ENCODE measurements at places on chromosomes 16 and 17.

DNA sequence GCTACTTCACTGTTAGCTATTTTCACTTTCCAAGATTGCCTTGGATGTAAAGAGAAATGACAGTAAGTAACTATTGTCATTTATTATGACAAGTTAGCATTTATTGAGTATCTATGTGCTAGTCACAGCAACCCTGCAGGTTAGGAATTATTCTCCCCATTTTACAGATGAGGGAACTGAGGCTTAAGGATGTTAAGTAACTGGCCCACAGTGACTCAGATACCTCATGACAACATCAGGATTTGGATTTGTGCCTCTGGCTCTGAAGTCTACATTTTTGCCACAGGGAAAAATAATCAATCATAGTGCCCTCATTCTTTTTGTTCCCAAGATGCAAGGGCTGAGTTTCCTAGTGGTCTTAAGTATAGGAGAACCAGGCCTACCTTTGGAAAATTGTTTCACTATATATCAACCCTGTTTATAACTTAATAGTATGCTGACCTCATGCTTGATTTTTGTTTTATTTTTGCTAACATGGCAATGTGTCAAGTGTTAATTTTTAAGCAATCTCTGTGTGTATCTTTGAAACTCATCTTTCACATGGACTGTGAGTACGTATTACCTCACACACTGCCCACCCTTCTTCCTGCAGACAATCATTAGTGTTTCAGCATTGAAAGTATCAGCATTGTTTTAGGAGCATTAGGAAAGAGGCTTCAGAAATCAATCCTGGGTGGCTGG is 105.0 kb downstream of the TANGO6 start:
- no peak for DNase-seq

- DNase-seq, result no peak
Measured at GRCh38 chr16:85579191-85579590, 33.9 kb upstream of the GSE1 start.

DNA sequence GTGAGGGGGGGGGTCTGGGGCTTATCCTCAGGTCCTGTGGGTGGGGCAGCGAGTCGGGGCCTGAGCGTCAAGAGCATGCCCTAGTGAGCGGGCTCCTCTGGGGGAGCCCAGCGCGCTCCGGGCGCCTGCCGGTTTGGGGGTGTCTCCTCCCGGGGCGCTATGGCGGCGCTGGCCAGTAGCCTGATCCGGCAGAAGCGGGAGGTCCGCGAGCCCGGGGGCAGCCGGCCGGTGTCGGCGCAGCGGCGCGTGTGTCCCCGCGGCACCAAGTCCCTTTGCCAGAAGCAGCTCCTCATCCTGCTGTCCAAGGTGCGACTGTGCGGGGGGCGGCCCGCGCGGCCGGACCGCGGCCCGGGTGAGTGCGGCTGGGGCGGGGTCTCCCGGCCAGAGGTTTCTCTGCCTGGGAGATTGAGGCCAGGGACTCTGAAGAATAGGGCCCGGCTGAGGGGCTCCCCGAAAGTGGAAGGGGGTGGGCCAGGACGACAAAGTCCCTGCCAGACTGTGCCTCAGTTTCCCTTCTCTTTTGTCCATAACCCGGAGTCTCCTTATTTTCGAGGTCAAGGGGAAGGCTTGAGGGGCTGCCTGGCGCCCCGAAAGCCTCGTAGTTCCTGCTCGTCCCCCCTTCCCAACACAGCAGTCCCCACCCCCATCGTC is at the start of gene FGF11:
Gene FGF11 (plus strand): TSS at position 51 of the 651 bp plus-strand sequence. CDS start 109 bp downstream, at position 160.
- no peak for DNase-seq

DNA sequence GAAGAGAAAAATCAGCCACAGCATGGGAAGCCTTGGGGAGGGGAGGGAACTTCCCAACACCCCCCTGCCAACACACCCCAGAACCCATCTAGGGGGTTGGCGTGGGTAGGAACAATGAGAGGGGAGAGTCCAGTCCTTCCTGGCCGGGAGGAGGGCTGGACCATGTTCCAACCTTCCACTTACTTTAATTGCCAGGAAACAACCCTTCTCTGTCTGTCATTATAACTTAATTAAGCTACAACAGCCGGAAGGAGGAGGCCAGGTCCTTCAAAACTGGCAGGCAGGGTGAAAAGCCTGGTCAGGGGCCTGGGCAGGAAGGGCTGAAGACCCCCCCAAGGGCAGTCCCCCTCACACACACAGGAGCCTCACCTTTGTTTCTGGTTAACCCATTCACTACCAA is 447.0 kb downstream of the SOX9 start:
- no peak for DNase-seq

DNA sequence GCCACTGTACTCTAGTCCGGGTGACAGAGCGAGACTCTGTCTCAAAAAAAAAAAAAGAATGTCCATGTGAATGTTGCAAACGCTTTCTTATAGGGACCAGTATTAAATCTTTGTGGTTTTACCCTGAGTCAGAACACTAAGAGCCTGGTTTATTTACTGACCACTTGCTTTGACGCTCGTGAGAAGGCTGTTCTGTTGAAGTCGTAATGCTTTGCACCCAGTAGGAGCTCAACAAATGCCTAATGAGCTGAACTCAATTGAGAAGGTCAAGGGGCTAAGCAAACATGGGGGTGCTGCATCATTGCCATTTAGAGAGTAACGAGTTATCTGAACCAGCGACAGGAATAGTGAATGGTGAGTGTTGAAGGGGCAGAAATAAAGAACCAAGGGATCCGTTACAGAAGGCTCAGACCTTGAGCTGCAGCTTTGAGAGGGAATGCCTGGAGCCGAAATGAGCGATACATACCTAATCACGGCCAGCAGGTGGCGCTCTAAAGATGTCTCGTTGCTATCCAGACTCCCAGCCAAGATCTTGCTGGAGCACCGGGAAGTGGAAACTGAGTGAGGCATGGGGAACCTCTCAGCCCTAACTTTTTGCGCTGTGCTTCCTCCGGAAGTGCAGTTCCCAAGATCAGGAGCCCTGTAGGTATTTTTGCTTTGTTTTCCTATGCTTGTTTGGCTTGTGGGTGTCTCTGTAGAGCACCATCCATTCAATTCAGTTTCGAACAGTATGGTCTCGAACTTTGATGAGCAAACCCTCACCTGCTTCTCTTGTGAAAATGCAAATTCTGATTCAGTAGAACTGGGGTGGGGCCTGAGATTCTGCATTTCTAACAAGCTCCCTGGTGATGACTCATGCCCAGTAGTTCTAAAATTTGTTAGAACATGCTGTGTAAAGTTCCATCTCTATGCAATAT is 12.6 kb upstream of the RNF222 start:
- DNase-seq, result peak; percentile 78

DNA sequence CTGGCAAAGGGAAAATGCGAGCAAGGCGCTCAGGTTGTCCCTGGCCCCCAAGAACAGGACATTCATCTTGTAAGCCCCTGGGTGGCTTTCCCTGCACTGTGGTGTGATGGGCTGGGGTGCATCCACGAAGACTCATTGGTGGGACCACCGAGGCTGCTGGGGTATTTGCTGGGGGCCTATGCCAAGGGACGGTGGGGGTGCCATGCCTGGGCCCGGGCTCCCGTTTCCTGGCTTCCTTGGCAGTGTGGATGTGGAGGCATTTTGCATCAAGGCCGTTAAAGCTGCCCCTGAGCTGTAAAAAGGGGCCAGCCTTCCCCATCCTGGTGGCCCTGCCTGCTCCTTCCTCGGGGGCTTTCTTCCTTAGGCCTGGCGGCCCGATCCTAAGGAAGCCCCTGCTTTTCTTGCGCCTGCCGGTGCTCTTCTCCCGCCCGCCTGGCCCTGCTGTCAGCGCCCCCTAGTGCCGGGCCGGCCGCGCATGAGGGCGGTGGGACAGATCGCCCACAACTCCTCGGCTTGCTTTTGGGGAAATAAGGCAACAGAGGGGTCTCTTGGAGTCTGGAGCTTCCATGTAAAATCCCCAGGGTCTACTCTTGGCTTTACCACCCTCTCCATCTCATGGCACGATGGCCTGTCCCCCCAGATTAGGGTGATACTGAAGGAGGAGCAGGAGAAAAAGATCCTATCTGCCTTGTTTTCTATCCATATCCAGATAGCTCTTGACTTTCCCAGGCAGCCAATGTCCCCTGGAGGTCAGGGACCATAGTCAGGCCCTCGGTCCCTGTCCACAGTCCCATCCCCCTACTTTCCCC is 9.8 kb upstream of the TBX2 start:
- peak; percentile 82 for DNase-seq

DNA sequence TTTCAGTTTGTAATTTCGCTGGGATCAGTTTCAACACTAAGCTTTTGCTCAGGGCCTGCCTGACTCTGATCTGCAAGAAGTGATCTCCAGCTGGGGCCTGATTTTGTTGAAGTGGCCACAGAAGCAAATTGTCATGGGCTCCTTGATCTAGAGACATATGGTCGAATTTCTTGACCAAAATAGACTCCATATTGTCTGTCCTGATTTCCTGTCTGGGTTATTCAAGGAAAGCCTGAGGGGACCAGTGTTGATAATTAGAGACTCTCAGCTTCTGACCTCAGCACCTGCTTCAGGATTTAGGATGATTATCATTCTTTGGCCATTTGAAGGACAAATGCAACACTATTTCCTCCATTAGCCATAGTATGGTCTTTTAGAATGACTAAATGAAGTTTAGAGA is 48.9 kb upstream of the MSI2 start:
- DNase-seq, result no peak

- peak; percentile 78 for DNase-seq
Measured at GRCh38 chr17:12789481-12790248, at the start of gene ARHGAP44. Gene ARHGAP44 (plus strand): TSS chr17:12789498. CDS start chr17:12789839, 341 bp downstream.

- no peak for DNase-seq
Measured at GRCh38 chr17:53176629-53177028, 646.1 kb upstream of the KIF2B start.

- peak; percentile 67 for DNase-seq
Measured at GRCh38 chr16:58026139-58026704, 668 bp downstream of the MMP15 start.

DNA sequence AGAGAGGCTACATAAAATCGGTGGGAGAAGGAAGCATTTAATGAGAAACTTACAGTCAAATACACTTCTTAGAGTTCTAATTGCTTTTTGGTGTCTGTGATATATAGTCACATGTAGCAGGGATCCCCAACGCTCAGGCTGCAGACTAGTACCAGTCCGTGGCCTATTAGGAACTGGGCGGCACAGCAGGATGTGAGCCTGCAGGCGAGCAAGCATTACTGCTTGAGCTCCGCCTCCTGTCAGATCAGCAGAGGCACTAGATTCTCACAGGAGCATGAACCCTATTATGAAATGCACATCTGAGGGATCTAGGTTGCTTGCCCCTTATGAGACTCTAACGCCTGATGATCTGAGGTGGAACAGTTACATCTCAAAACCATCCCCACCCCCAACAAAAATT is 158.5 kb downstream of the TANC2 start:
- DNase-seq, result no peak

DNA sequence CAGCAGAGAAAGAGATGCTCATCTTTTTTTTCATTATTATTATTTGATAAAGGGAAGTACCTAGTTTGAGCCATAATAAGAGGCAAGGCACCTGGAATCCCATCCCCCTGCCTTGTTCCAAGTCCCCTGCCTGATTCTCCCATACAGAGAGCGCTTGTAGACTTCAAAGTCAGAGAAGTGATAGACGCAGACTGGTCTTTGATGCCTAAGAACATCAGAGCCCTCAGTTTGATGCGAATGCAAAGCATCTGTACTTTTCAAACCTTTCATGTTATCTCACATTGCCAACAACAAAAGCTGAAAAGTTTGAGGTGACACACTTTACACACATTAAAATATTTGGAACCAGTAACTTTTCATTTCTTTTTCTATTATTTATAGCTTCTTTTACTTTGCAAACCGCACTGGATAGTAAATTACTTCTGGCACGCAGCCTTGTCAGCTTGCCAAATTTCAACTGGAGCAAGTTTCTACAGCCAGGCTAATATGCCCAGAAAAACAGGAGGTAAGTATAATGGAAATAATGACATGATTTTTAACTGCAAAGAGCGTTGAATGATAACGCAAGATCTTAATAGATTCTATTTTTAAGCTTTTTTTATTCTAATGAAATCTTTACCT is 5.9 kb upstream of the UTP6 start:
- no peak for DNase-seq

GRCh38 chr16:84044118-84044488 is 1.5 kb upstream of the SLC38A8 start:
- DNase-seq, result peak; percentile 40

DNA sequence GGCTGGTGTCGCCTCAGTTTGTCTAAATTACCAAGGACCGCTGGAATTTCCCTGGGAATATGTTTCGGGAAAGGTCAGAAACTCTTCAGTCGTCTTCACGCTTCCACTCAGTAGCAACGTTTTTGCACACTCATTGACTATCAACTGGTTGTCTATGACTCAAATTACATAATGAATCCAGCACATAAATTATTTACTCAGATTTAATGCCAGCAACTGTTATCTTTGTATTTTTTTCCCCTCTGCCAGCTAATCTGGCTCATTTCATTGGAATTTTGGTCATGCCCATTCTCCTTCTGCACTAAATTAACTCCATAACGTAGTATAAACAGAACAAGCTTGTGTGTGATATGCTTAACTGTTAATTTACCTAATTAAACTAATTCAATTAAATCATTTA is 372.7 kb upstream of the ZFHX3 start:
- DNase-seq, result no peak

DNA sequence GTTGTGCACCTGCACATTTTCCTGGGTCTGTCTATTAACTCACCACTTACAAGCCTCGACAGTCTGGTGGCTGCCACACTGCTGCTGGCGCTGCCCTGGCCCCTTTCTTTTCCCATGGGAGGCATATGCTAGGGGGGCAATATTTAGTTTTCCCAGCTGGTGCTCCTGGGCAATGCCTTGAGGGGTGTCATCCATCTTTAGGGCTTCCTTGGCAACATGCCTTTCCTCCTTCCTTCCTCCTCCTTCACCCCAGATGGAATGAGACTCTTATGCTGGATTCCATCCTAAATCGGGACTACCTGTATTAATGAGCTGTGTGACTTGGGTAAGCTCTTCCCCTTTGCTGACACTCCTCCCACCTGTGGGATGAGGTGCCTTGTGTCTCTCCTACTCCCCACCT is 64.8 kb upstream of the CDC42EP4 start:
- no peak for DNase-seq

DNA sequence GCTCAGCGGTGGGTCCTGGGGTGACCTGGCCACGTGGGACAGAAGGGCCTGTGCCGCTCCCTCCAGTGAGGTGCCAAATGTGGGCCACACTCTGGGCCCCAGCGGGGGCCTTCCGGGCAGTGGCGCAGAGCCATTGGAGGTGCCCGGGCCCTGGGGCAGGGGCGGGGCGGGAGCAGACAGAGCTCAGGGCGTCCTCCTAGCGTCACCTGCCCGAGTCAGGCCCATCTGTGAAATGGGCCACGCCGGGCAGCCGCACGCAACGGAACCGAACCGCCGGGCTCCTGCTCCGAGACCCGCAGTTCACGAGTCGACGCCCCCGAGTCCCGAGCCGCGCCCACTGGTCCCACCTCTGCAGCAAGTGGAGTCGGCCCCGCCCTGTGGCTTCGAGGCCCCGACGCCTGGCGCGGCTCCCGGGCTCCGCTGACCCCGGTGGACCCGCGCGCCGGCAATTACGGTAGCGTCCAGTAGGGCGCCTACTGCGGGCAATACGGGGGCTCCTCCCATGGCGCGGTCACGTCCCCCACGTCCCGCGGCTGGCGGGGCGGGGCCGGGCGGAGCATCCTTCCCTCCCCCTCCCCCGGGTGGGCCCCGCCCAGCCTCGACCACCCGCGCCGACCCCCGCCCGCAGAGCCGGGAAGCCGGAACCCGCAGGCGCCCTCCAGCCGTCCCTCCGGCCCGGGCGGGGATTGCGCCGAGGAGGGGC is 1.9 kb downstream of the SLC16A3 start:
- DNase-seq, result peak; percentile 93

GRCh38 chr17:71262586-71262985 is 858.2 kb upstream of the SOX9 start:
- DNase-seq, result no peak

GRCh38 chr16:1300664-1301476 is 8.6 kb upstream of the UBE2I start:
- DNase-seq, result peak; percentile 90

Measured in hepatic stellate cell (primary cell).